ENCODE measurements at places on chromosomes 5 and 9.

DNA sequence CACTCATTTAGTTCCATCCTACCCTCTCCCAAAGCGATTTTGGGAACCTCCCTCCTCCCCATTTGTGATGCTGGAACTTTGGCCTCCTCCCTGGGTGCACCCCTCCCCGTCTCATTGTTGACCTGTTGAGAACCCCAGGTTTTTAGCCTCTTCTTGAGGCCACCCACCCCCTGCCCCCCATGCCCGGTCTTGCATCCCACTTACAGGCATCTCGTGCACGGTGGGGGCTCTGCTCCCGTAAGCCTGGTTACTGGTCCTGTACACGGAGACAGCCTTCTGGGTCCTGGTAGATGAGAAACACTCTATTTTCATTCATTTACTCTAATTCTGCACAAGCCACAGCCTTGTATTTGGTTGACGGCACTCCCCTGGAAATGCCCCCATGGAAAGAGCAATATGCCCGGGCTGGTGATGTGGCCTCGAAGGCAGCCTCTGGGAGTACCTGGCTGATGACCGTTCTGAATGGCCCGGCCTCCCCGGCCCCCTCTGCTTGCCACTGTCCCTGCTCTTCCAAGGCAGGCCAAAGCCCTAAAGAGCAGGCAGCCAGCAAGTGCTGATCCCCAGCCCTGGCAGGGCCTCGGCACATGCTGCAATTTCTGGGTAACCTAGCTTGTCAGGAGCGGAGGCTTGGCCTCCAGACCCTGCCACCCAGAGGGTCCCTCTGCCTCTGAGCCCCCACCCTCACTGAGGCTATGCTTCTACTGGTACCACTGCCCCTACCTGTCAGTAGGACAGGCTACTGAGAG is 1.9 kb upstream of the MRPS2 start:
- no peak for DNase-seq

GRCh38 chr9:16597136-16597535 is 273.3 kb downstream of the BNC2 start:
- no peak for DNase-seq

GRCh38 chr5:95216136-95216955 is 68.5 kb downstream of the MCTP1 start:
- no peak for DNase-seq

- DNase-seq: peak; percentile 30
These were observed 92.8 kb downstream of the TAF11L14 start for GRCh38 chr5:17727098-17727497.

- no peak for DNase-seq
These were observed 63.5 kb upstream of the BARX1 start for GRCh38 chr9:94018628-94019027.

DNA sequence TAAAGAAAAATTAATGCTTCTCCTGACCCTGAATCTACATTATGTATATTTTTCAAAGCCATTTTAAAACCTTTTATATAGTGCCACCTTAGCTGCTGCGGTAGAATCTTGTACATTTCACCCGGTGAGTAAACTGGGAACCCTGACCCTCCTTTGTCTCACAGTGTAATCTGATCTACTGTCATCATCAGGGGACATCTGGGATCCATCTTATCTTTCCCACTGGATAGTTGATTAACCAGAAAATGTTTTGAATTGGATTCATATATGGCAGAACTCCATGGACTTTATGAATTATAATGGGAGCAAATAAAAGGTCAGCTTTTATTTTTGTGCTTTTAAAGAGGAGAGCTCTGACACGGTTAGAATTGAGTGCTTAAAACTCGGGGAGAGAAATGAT is 95.0 kb downstream of the ADAMTSL1 start:
- no peak for DNase-seq

DNA sequence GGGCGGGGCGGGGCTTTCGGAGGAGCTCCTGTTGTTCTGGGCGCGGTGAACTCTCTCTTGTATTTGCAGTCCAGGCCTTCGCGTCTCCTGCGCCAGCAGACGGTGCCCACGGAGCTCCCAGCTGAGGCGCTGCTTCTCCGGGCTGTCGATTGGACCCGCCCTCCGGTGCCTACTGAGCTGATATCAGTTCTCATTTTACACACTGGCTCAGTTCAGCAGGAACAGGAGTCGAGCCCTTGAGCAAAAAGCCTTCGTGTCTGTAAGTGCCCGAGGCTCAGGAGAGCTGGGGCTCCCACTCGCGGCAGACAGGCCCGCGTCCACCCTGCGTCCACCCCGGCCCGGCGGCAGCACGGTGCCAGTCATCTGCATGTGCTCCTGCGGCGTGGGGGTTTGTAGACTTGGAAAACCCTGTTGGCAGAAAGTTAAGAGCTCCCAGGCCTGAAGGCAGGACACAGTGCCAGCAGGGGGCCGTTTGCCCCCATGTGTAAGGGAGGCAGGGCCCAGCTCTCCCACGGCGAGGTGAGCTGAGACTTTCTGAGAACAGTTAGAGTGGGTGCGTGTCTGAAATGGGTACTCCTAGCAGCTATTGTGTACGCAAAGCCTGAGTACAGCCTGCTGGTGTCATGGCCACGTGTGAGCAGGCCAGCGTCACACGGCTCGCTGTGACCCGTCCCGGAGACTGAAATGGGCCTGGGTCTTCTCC is 231.5 kb downstream of the FANCC start:
- DNase-seq: no peak

- DNase-seq: no peak
These were observed 25.0 kb upstream of the F2R start for GRCh38 chr5:76690704-76691466.

DNA sequence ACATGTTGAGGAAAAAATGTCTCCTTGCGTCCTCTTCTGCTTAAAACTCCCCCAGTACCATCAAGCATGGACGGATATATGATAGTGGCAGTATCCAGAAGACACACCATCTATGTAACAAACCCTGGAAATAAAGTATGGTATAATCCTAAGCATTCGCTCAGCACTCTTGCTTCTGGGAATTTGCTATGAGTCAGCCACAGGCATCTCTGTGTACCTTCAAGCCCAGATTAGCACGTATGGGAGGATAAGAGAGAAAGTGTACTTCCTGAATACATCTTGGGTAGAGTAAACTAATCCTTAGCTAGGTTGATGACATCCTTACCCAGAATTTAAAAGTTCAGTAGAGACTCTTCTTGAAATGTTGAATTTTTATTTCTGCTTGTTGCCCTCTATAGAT is 71.2 kb downstream of the GHR start:
- DNase-seq: no peak

DNA sequence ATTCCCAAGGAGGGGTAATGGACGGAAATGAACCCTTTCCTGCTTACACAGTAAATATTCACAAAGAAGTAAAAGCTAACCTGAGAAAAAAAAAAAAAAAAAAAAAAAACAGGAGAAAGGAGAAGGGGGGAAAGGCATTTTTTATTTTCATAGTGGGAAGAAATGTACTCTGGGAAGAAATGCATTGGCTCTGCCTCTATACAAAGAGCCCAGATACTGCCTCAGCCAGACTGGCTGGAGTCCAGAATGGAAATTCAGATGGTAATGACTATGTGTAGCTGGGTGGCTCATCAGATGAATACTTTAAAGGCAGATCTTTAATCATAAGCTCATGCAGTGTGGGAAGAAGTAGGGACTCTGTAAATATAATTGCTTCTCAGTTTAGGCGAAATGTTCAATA is 124.9 kb upstream of the ZNF608 start:
- peak; percentile 21 for DNase-seq

- DNase-seq: no peak
These were observed 142.7 kb downstream of the FBXL17 start for GRCh38 chr5:108238936-108239887.

GRCh38 chr9:93057703-93058354 is 672 bp upstream of the SUSD3 start:
- no peak for DNase-seq

DNA sequence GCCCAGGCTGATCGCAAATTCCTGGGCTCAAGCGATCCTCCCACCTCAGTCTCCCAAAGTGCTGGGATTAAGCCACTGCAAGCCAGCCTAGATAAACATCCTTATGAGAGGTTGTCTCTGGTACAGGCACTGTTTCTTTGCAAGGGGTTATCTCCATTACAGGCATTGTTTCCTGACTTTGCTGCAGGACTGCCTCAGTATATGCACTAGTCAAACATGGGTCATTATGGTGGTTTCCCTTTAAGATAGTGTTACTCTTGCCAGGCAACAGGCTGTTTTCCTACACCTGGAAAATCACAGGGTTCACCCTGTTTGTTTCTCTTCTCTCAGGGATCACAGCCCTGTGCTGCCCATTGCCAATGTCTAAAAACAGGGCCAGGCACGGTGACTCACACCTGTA is 7.8 kb upstream of the CLTB start:
- DNase-seq: no peak

GRCh38 chr9:128486201-128486600 is 18.3 kb upstream of the GLE1 start:
- DNase-seq: no peak

GRCh38 chr9:127567035-127567729 is 44.9 kb upstream of the STXBP1 start:
- DNase-seq: no peak

DNA sequence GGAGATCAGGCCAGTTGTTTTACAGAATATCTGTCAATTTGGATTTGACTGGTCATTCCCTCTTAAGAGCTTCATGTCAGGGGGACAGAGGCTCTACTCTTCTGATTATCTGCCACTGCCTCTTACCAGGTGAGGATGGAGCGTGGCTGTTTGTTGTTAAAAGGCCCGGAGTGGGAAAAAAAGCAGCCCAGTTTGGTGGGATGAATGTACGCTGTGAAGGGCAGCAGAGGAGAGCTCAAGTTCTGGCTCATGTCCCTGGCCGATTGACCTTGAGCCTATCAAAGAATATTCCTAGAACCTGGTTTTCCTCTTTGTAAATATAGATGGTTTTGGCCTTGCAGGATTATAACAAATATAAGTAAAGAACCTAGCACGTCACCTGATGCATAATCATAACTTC is 16.3 kb upstream of the SHB start:
- no peak for DNase-seq

DNA sequence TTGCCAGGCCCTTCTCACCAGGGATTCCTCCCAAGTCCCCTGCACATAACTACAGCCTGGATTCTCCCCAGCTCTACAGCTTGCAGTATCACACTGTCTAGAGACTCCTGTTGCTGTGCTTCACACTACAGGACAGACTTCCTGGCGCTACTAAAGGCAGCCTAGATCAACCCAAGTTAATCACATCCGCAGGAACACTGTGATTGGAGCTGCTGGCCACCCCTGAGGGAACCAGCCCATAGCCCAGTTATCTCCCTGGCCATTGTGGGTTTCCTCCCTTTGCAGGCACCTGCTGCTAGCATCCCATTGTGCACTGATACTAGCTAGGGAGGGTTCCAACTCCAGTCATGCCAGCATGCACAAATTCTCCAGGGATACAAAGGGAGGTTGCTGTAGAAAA is 53.5 kb downstream of the NLN start:
- no peak for DNase-seq

DNA sequence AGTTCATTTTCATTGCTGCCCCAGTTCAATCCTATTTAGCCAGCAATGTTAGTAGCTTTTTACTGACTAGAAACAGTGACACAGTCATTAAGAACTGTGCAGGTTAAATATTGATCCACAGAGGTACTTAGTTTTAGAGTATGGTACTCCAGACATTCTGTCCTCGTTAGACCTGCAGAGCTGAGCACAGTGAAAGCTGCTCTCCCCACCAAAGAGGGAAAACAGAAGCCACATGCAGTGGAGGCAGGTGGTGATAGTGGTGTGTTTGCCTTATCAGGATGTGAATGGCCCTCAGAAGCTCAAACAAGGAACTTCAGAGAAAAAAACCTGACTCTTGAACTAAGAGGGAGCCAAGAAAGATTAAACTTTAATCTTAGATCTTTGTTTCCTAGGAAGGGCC is 75.5 kb downstream of the UNC13B start:
- no peak for DNase-seq

DNA sequence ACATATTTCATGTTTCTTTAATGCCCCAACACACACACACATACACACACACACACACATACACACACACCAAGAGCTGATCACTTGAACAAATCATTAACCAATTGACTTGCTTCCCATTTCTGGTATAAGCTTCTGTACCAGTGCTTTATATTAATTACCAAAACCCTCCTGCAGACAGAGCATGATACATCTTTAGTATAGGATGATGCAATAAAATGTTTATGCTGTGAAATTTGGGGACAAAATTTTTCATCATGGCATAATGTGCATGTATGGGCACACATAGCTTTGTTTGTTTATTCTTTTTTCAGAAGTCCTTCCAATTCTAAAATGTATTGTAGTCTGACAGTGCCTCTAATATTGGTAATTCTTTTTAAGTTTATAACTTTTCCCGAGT is 34.5 kb downstream of the SLC1A3 start:
- DNase-seq: no peak

GRCh38 chr5:144084971-144085370 is 85.5 kb downstream of the YIPF5 start:
- DNase-seq: no peak

GRCh38 chr5:134554319-134555222 is 29.1 kb downstream of the JADE2 start:
- DNase-seq: no peak

- no peak for DNase-seq
These were observed 216.7 kb downstream of the BNC2 start for GRCh38 chr9:16653491-16654399.

DNA sequence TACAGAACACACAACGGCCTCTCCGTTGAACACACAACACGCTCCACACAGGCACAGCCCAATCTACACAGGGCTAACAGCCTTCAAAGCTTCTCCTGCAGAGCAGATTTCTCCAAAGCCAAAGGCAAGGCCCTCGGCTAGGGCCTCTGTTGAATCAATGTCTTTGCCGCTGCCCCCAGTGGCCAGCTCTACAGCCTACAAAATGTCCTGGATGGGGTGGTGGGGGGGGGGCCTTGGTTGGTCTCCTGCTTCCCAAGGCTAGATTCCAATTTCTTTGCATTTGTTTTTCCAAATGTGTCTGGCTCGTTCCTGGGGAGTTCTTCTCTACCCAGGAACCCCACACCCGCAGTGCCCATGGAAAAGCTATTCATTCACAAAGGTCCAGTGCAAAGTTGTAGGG is 167.2 kb downstream of the PAX5 start:
- no peak for DNase-seq

Measured in NCI-H2081 treated with DMSO at 0.1 percent for 48 hours (cell line).